EH (cell line): ENCODE measurements at places on chromosomes 3 and 15.

GRCh38 chr3:12405432-12406272, 78.6 kb upstream of the TSEN2 start:
- DNase-seq, result peak; percentile 79

- no peak for DNase-seq
Observed at GRCh38 chr3:18988614-18989229, 159.6 kb upstream of the KCNH8 start.

- peak; percentile 32 for DNase-seq
Observed at GRCh38 chr3:46386205-46386604, 15.5 kb downstream of the CCR5 start.

DNA sequence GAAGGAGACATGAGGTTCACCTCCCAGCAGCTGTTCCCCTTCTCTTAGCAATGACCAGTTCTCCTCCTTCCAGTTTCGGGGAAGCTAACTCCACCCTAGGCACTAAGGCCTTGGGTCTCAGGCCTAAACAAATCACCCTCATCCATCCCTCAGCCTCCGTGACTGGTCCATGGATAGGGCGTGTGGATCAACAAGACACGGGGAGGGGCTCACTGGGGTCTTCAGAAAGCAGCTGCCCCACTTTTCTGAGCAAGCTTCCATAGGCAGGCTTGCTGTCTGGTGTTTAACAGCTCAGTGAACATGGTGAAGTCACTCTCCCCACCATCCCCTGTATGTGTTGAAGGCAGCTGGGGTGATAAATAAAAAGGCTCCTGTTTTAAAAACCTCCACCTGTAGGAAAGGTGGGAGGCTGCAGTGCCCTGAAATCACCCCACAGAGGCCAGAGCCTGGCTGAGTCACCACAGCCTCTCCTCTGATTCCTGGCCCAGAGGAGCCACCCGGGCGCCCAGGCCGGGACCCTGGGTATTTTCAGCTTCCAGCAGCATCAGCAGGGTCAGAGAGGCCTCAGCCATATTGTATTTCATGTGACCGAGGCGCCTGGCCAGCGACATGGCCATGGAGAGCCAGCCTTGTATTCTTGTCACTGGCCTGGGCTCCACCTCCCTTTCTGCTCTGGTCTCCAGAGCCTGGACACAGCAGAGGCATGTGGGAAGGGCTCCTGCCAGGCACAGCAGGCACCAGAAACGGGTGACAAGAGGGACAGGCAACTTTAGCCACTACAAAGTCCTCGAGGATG, 60.3 kb upstream of the HERC1 start:
- no peak for DNase-seq

- DNase-seq, result no peak
Observed at GRCh38 chr3:25711090-25711489, 46.4 kb upstream of the TOP2B start.

GRCh38 chr3:126320517-126321293, 36.5 kb downstream of the KLF15 start:
- no peak for DNase-seq

GRCh38 chr15:83404121-83404520, 43.0 kb upstream of the SH3GL3 start:
- DNase-seq, result no peak

- no peak for DNase-seq
Observed at GRCh38 chr3:30289766-30290165, 316.6 kb upstream of the TGFBR2 start.

DNA sequence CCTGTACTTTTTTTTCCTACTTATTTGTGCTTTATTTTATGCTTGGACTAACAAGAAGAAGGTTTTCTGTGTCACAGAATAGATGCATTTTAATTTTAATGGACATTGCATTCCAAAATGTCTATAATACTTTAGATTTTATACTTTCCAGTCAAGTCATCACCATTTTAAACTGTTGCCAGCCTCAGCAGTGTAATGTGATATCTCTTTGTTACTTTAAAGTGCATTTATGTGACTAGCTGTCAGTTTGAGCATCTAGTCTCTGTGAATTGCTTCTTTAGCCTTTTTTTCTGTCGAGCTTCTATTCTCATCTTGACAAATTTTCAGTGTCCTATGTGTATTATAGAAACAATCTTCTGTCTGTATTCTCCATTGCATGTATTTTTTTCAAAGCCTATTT, 511.4 kb upstream of the CBLB start:
- DNase-seq, result peak; percentile 9

DNA sequence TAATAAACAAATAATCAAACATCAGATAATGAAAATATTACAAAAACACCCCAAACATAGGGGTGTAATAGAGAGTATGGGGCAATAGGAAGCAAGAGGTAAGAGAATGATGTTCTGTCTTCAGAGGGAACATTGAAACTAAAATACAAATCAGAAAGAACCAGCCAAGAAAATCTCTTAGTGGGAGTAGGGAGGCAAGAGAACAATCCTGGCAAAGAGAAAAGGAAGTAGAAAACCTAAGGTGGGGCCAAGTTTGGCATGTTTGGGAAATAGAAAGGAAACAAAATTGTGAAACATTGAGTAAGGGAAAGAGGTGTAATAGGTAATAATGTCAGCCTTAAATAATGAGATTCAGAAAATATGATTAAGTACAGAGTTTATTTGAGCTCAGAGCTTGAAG, 467.1 kb downstream of the RBMS3 start:
- DNase-seq, result no peak

DNA sequence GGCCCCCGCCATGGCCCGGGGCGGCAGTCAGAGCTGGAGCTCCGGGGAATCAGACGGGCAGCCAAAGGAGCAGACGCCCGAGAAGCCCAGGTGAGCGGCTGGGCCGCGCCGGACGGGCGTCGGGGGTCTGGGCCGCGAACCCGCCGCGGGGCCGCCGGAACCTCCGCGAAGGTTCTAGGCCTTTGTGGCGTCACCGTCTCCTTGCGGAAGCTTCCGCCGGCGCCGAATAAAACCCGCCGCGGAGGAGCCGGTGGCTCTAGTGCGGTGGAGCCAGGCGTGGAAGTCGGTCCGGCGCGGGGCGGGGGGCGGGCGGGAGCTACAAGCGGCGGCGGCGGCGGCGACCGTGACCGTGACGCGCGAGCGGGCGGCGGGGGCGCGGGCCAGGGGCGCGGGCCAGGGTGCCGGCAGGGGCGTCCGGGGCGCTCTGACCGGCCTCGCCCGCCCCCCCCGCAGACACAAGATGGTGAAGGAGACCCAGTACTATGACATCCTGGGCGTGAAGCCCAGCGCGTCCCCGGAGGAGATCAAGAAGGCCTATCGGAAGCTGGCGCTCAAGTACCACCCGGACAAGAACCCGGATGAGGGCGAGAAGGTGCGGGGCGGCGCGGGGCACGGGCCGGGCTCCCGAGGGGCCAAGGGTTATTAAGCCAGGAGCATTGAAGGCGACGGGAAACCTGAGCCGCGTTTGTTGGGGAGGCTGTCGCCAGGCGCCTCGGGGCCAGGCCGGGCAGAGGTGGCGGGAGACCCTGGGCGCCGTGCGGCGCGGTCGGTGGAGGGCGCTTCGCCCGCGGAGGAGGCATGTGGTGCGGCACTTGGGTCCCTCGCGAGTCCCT, at the start of gene DNAJA4:
Gene DNAJA4, plus strand, starts transcription at position 259 of the 833 bp plus-strand sequence. Its CDS starts 202 bp downstream, at position 461.
- peak; percentile 36 for DNase-seq

GRCh38 chr3:127170814-127171213, 22.1 kb upstream of the PRR23E start:
- peak; percentile 82 for DNase-seq

- DNase-seq, result peak; percentile 69
Observed at GRCh38 chr3:45642731-45643152, 46.5 kb upstream of the SACM1L start.

DNA sequence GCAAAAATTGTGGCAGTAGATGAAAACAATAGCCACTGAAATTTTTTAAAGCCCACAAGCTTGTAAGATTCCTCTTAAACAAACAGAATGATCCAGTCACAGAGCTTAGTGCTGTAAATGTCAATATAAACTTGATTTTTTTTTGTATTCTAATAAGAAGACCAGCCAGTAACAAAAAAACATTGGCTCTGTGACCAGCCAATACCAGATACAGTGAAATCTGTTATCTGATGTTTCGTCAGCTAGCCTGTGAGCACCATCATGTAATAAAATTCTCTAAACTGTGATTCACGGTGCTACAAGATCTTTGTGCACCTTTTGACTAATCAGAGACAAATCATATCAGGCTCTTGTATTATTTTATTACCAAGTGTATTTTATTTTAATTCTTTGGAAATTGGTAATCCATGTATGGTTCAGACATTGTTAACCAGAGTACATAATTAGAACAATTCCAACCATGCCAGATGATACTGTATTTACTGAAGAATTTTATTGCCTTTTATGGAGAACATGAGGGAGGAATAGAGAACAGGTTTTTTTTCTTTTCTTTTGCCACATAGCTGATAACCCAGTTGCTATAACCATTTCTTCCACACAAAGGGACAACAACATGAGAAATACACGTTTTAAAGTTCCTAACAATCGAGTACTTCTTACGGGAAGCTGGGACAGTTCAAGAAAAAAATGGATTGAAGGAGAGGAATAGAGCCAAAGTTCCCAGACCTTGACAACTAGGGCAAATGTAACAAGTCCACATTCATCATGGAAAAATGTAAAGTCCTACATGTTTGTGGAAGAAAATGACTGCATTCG, 71.9 kb downstream of the FILIP1L start:
- DNase-seq, result peak; percentile 96

DNA sequence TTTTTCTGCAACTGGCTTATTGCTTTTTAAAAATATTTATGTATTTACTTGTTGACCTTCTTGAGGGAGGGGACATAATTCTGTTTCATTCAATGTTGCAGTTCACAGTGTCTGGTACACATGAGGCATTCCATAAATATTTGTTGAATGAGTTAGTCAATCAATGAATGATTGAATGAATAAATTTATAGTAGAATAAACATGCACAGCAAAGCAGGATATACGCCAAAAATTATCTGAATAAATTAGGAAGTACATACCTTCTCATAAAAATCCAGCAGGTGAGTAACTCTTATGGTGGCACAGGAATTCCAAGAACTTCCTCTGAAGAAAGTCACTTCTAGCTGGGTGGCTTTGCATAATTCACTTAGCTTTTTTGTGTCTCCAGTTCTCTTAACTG, 469.4 kb upstream of the ATP11B start:
- DNase-seq, result no peak

DNA sequence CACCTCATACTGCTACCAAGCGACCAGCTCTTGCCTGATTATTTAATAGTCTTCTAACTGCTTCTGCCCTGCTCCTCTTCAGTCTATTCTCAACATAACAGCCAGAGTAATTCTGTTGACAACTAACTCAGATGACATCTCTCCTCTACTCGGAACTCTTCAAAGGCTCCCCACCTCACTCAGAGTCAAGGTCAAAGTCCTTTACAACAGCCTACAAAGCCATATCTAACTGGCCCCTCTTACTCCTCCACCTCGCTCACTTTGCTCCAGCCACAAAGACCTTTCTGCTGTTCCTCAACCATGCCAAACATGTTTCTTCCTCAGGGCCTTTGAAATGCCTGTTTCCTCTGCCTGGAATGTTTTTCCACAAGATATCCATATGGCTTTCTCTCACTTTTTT, 43.6 kb downstream of the PIK3R4 start:
- DNase-seq, result no peak

DNA sequence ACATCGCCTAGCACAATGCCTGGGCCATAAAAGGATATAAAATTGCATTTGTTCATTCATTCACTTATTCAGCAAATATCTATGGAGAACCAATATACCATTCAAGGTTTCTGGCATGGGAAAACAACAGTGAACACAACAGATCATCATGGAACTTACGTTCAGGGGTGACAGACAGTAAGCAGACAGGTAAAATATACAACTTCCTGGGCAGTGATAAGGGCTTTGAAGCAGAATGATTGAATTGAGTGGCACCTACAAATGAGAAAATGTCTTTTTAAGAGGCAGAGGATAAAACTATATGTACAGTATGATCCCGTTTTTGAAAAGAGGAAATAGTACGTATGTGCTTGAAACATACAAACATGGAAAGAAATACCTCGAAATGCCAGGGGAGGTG, 39.2 kb downstream of the CMTM7 start:
- no peak for DNase-seq

GRCh38 chr3:28171962-28172361, 69.5 kb upstream of the CMC1 start:
- no peak for DNase-seq

- DNase-seq, result no peak
Observed at GRCh38 chr15:28901587-28901980, 15.8 kb downstream of the APBA2 start.

DNA sequence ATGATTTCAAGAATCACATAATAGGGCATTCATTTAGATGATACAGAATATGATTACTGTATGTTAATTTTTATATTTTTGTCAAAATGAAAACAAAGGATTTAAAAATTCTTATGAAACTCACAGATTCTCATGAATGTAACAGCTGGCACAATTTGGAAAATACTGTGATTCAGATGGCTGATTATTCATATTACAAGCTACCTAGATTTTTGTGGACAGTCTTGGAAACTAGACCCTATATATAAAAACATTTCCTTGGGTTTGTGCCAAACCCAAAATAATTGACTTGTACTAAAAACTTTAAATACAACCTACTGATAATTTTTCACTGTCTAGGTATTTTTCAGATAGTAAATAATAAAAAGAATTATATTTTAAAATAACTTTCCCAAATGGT, 26.2 kb downstream of the ZBED2 start:
- DNase-seq, result no peak

DNA sequence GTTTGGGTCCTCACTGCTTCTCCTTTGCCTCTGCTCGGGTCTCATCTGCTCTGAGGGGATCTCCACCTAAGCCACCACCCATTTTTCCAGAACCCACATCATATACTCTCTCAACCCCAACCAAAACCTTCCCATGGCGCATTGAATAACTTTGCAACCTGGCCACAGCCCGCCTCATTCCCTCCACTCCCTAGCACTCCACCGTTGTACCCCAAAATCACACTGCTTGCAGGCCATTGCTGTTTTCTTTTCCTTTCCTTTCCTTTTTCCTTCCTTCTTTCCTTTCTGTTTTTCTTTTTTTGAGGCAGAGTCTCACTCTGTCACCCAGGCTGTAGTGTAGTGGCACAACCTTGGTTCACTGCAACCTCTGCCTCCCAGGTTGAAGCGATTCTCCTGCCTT, 3.1 kb upstream of the VPS18 start:
- no peak for DNase-seq

DNA sequence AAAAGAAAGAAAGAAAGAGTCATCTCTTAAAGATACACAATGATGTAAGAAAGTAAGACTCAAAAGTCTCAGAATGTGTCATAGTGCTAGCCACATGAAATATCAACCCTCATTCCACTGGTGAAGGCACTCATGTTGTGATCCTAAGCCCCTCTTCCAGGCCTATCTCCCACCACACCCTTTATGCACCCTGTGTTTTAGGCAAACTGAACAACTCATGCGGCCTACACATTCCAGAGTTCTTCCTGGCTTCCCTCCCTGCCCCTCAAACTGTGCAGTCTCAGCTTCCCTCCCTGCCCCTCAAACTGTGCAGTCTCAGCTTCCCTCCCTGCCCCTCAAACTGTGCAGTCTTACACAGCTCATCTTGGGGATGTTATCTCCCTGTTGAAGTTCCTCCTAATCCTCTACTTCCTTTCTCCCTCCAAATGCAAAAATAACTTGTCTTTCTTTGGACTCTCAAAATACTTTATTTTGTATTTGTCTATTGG, 69.0 kb upstream of the FNDC3B start:
- peak; percentile 29 for DNase-seq

- DNase-seq, result peak; percentile 69
Observed at GRCh38 chr3:33146791-33147445, 33.1 kb downstream of the CRTAP start.
